ENCODE measurements at places on chromosomes 6 and 20.

- DNase-seq: no peak
Measured at GRCh38 chr6:86913795-86914194, 23.5 kb upstream of the HTR1E start.

- no peak for DNase-seq
Measured at GRCh38 chr6:100126790-100127484, 132.9 kb upstream of the MCHR2 start.

GRCh38 chr6:33375143-33375671 is 16.4 kb upstream of the KIFC1 start:
- DNase-seq: no peak

DNA sequence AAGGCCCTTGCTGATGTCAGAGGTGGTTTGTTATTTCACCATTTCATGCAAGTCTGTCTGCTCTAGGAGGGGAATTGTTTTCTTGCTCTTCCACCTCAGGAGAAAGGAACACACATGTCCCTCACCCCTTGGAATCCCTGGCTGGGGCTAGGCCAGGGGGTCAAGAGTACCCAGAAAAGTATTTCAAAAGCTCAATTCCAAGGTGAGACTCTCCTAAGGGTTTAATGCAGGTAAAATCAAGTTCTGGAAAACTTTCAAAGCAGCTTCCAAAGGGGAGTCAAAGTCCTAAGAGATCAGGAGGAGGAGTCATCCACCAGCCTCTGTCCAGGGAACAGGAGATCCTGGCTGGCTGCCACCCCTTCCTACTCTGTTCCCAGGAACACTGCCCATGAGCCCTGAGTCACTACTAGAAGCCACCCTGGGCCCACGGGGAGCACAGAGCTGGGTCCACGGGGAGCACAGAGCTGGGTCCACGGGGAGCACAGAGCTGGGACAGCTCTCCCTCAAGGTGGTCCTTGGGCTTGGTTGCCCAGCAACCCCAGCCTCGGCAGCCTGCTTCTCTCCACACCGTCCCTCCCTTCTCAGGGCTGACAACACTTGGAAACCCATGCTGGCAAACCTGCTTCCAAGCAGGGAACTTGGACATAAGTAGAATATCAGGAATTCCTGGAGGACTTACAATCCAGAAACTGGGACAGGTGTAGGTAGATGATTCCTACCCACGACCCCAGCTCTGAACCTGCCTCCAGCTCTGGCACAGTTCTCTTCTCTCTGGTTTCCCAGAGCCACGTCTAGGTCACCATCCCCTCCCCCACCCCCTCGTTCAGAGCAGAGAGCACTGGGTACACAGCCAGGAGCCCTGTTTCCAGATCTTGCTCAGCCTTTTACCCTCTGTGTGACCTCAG is 35.3 kb upstream of the CDKN1A start:
- peak; percentile 88 for DNase-seq

DNA sequence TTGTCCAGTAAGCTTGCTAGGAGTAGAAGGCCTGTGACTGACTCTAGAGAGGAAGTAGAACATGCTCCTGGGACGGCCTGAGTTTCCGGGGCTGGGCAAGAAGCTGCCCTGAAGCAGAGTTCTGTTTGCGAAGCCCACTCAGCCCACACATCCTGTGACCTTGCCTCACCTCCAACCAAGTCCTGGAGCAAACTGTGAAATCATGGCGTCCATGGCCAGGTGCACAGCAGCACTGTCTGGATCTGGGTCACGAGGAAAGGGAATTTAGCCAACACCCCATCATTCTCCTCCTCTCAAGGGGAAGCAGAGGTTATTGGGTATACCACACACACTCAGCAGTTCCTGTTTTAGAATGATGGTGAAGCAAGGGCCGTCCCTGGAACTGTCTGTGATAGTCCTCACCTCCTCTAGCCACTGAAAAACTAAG is 87.5 kb downstream of the CRYBG1 start:
- no peak for DNase-seq

DNA sequence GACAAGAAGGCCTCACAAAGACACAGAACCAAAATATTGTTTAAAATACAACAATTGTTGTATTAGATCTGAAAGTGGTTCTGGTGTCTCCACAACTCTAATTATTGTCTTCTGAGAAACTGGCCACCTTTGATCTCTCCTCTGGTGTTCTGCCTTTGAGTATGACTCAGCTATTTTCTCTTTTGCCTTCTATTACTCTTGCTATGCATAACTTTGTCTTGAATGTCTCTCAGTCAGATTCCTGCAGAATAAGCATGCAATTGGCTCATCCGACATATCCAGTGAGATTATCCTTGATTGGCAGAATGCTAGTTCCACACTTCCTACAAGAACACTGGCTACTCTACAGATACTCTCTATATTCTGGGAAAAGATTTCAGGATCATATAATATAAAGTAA is 14.3 kb upstream of the EPM2A start:
- peak; percentile 44 for DNase-seq

DNA sequence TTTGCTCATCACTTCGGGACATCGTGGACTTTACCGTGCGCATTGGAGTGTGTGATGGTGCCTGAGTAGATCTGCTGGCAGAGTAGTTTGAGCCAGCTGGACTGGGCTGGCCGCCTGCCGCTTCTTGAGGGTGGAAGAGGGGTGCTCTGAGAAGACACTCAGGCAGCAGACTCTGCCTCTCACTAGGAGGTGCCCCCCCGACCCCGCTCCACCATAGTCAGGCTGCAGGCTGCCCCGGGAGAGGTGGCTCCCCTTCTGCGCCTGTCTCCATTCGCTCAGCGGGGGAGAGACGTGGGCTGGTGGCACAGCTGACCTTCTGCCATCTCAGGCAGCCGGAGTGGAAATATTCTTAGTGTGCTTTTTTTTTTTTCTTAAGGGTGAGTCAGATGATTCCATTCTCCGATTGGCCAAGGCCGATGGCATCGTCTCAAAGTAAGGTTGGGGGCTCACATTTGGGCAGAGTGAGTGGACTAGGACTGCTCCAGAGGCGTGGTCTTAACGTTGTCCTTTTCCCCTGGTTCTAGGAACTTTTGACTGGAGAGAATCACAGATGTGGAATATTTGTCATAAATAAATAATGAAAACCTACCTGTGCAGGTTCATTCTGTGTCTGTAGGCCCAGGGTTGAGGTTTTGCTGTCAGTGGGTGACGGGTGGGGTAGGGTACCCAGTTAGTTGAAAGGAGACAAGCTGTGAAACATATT is 1.2 kb downstream of the RPS21 start:
- no peak for DNase-seq

DNA sequence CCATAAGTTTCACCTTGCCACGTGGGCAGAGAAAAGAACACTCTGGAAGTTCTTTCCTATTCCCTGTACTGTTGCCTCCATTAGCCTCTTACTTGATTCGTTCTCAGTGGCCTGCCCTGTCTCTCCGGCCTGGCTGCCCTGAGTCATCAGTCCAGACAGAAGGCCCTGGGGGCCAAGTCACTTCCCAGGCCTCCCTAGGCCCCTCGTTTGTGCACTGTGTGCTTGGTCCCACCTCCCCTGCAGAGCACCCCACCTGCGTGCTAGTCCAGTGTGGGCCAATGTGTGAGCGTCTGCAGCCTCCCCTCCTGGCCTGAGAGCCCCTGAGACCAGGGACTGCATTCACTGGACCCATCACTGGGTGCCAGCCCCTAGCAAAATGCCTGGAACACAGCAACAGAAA is 191.2 kb upstream of the RREB1 start:
- no peak for DNase-seq

DNA sequence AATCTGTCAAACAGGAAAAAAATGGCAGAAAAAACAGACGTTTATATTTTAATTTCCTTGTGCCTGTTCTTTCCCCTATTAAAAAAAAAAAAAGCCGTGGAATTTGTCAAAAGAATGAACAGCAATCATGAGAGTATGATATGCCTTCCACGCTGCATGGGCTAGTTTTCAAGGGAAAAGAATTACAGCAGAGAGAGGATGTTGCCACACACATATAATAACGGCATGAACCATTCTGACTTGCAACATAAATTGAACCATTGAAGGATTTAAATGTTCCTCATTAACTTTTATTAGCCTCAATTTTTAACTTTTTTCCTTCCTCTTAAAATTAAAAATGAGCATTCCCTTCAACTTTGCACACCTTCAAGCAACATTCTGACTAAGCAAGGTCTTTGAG is 301.8 kb downstream of the FOXC1 start:
- DNase-seq: no peak

GRCh38 chr20:63895952-63896263 is 982 bp downstream of the DNAJC5 start:
- no peak for DNase-seq

DNA sequence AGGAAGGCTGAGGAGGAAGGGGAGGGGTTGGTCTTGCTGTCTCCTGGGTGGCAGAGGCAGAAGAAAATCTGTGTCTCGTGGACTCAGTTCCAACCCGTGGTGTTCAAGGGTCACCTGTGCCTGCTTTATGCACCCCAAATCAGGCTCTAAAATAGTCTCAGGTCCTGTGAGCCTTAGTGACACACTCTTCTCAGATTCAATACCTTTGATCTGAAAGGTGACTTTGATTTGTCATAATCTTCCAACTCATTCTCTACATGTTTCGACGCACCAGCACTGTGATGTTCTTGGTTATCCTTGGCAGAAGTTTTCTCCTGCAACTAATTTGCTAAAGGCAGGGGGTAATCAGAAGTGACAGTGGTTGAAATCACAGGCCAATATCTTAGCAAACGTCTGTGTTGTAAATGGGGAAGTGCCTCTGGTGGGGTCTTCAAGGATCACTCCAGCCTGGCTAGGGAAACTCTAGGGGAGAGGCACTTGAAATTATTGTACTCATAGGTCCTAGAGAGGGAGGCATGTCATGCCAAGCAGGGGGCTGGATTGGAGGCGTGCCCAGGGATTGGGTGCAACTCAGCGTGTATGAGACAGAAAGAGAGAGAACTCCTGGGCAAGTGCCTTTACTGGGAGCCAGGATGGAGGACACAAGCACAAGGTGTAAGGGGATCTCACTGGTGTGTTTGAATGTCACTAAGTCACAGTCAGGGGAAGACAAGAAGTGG is 19.0 kb upstream of the PRND start:
- no peak for DNase-seq
